ENCODE measurements at places on chromosomes 12 and 14. TPM values are rescaled to one million over a fixed set of nuclear protein-coding genes. Genes with fewer than 3 reads are reported as not detected.

The CHMP4A gene
- total RNA-seq = 66.5 TPM

The GUCY2C gene
- not detected for total RNA-seq

The SLC10A1 gene
- not detected for total RNA-seq

The ADIPOR2 gene
- total RNA-seq = 31.1 TPM

The EID3 gene
- 3.4 TPM for total RNA-seq

The MGST1 gene
- total RNA-seq = not detected

The PPP4R4 gene
- 13.2 TPM for total RNA-seq

The SRRM4 gene
- total RNA-seq = not detected

The ANG gene
- total RNA-seq = 0.38 TPM

The CCDC60 gene
- total RNA-seq = not detected

The KRT76 gene
- not detected for total RNA-seq

DNA sequence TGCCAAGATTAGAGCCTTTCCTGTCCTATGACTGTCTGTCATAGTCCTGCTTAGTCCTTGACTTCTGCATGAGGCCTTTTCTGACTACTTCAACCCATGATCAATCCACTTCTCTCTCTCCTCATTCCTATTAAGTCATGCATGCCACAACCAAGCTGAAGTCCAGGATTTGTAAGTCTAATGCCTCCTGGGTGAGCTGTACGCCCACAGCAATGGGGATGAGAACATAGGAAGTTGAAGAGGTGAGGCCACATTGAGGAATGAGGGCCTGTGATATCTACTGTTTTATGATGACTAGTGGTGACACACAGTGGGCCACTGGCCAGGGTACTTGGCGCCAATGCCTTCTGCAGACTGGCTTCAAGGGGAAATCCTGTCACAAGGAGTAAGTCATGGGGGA is 994.1 kb upstream of the TMEM132C start:
- H3K27me3 ChIP-seq = peaks cover 18% of the 10 kb centered on the region
- no peak overlapping the region for H3K4me3 ChIP-seq
- H3K36me3 ChIP-seq = no peaks in the 10 kb centered on the region
- no peak for DNase-seq

GRCh38 chr12:29609431-29610215 is 112.1 kb upstream of the OVCH1 start:
- H3K4me1 ChIP-seq = no peaks in the 10 kb centered on the region
- no peak for DNase-seq
- H3K4me3 ChIP-seq = no peak overlapping the region
- no peak overlapping the region for H3K27ac ChIP-seq

DNA sequence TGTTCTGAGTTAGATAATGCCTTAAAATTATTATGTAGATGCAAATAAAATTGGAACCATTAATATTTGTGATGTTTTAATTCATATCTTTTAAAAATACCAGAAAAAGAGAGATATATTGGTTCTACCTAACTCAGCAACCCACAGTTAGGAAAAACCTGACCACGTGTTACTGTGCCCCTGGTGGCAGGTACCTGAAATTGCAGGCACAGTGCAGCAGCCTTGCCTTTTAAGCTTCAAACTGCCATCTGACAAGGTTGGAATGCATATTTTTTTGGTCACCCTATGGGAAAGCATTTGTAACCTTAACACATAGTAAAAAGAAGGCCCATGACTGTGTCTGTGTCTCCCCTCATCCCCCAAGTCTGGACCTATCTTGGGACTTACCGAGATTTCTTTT is 109.4 kb upstream of the NOS1 start:
- H3K4me3 ChIP-seq = no peak overlapping the region
- peaks cover 3% of the 10 kb centered on the region for H3K27me3 ChIP-seq
- no peaks in the 10 kb centered on the region for H3K36me3 ChIP-seq
- H3K4me1 ChIP-seq = no peaks in the 10 kb centered on the region
- no peak for DNase-seq
- no peak overlapping the region for H3K27ac ChIP-seq

- H3K27me3 ChIP-seq = no peaks in the 10 kb centered on the region
- H3K4me3 ChIP-seq = peak overlapping the region; percentile 79
- H3K4me1 ChIP-seq = peaks cover 9% of the 10 kb centered on the region
- H3K27ac ChIP-seq = peak overlapping the region; percentile 70
- DNase-seq = no peak
These were observed 580 bp downstream of the SALL2 start for GRCh38 chr14:21525571-21525961.

- no peak overlapping the region for H3K27ac ChIP-seq
- H3K27me3 ChIP-seq = no peaks in the 10 kb centered on the region
- H3K36me3 ChIP-seq = peaks cover 9% of the 10 kb centered on the region
These were observed 2.6 kb downstream of the GDF11 start for GRCh38 chr12:55745361-55746173.

- H3K4me1 ChIP-seq = peaks cover 7% of the 10 kb centered on the region
- H3K36me3 ChIP-seq = no peaks in the 10 kb centered on the region
- peak overlapping the region; percentile 54 for H3K4me3 ChIP-seq
- no peak overlapping the region for H3K27ac ChIP-seq
- peak; percentile 27 for DNase-seq
These were observed 947 bp upstream of the LRRC9 start for GRCh38 chr14:59918824-59919569.

GRCh38 chr12:80321653-80322052 is 122.4 kb upstream of the PTPRQ start:
- no peak for DNase-seq
- no peak overlapping the region for H3K4me3 ChIP-seq
- no peaks in the 10 kb centered on the region for H3K36me3 ChIP-seq

DNA sequence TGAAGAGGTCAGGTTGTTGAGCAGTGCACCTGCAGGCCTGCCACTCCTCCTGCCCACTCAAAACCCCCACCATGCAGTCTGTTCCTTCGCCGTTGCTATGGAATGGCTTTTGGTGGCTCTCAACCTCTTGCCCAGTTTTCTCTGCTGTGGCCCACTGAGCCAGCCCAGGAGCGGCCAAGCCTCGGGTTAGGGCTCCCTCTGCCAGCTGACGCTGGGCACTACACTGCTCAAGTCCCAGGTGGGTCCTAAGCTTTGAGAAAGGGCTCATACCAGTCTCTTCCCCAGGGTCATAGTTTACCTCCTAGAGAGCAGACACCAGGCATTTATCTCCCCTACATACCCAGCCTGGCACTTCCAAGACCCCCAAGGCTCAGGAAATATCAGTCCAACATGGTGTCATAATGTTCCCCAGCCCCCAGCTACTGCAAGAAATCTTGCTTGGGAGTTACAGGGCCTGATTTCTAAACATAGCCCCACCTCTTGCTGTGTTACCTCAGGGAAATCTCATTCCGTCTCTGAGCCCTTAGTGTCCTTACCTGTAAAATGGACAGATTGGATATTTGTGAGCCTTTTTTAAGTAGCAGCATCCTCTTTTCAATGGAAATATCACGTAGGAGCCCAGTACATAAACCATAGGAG is 59.4 kb downstream of the TSPAN11 start:
- DNase-seq = peak; percentile 37
- H3K4me1 ChIP-seq = no peaks in the 10 kb centered on the region
- H3K4me3 ChIP-seq = no peak overlapping the region
- H3K36me3 ChIP-seq = no peaks in the 10 kb centered on the region

DNA sequence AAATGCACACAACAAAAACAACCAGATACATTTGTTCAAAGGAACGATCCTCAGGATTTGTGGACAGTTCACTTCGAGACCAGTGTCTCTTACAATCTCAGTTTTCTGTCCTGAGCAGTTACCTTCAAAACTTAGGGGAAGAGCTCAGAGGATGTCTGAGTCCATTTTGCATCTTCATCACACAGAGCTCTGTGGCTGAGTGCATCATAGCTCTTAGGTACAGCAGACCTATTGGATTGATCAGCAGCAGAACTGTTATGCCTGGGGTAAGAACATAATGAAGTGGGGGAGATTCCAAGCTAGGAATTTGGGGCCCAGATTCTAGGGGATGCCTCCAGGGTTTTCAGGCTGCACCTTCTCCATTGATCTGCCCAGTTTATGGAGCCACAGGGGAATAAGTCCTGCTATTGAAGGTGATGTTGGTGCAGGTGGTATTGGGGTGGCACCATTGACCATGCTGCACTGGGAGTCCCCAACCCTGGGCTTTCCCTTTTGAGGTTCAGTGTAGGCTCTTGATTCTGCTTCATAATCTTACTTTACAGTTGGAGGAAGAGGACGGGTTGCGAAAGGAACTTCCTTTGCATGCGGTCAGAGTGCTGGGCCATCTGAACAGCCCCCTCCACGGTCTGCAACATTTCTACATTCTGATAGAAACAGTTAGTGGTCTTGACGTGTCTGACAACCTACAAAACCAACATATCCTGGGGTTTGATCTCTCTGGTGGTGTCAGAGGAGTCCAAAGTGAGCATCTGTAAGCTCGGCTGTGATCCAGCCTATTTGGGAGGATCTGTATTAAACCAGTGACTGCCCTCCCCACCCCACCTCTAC is 112.8 kb downstream of the CHST11 start:
- H3K4me1 ChIP-seq = peaks cover 49% of the 10 kb centered on the region
- H3K27me3 ChIP-seq = no peaks in the 10 kb centered on the region
- DNase-seq = peak; percentile 64

DNA sequence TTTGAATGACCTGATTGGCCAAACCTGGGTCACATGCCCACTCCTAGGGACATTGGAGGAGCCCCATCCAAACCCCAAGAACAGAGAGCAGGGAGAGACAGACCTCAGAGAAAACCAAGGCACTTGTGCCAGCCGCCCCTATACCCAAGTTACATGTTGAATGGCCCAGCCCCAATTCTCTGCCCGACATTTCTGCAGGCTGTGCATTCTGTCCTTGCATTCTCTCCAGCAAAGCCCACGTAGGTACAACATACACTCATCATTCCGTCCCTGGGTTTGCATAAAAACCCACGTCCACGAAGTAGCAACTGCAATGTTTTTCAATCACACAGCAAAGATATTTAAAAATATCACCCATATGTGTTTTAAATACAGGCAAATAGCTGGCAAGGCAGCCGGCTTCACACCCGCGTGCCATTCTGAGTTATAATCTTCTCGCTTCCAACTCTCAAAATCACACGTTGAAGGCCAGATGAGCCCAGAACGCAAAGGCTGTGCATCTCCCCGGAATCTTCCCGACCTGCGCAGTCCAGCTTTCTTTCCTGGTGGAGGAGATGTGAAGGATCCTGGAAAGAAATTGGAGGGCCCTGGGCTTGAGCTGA is 91.7 kb upstream of the MYL2 start:
- H3K4me3 ChIP-seq = no peak overlapping the region
- peaks cover 10% of the 10 kb centered on the region for H3K27me3 ChIP-seq
- DNase-seq = no peak
- H3K36me3 ChIP-seq = no peaks in the 10 kb centered on the region
- no peak overlapping the region for H3K27ac ChIP-seq

DNA sequence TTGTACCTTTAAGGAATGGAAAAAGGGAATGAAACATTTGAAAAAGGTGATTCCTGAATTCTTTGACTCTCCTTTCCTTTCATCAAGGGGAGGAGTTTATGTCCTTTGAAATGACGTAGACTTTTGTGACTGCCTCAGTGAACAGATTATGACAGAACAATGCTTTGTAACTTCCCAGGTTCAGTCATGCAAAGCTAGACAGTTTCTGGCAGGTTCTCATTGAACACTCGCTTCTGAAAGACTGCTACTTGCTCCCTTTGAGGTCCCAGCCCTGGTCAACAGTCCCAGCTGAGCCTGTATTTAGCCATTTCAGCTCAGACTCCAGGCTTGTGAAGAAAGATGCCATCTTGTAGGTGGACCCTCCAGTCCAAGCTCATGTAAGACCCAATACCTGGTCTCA is 1178.9 kb downstream of the BCL11B start:
- H3K27me3 ChIP-seq = no peaks in the 10 kb centered on the region
- peaks cover 11% of the 10 kb centered on the region for H3K4me1 ChIP-seq
- no peak overlapping the region for H3K27ac ChIP-seq
- no peaks in the 10 kb centered on the region for H3K36me3 ChIP-seq

GRCh38 chr14:65723348-65723747 is 310.8 kb downstream of the FUT8 start:
- H3K4me1 ChIP-seq = peaks cover 12% of the 10 kb centered on the region
- no peak overlapping the region for H3K4me3 ChIP-seq
- H3K27ac ChIP-seq = no peak overlapping the region

- no peak for DNase-seq
- H3K36me3 ChIP-seq = no peaks in the 10 kb centered on the region
- H3K27me3 ChIP-seq = peaks cover 5% of the 10 kb centered on the region
- H3K4me1 ChIP-seq = no peaks in the 10 kb centered on the region
- no peak overlapping the region for H3K4me3 ChIP-seq
These were observed 24.7 kb upstream of the C14orf180 start for GRCh38 chr14:104554608-104555429.

DNA sequence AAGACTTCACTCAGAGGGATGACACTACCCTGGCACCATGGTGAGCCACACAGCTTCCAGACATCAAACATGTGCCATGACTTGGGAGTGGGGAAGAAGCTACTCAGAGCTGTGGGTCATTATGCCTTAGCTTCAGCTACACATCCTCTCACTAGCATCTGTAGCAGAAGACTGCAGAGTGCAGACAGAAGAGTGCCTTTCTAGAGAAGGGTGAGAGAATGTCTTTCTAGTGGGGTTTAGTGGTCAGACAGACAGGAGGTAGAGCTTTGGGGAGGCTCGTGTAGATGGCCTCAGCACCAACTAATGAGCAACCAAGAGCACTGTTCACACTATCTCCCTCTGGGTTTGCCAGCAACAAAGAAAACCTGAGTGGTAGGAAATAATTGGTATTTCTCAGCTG is 4.9 kb upstream of the B4GALNT3 start:
- H3K27ac ChIP-seq = no peak overlapping the region
- H3K4me3 ChIP-seq = no peak overlapping the region
- H3K36me3 ChIP-seq = no peaks in the 10 kb centered on the region
- no peak for DNase-seq
- H3K27me3 ChIP-seq = peaks cover 11% of the 10 kb centered on the region

DNA sequence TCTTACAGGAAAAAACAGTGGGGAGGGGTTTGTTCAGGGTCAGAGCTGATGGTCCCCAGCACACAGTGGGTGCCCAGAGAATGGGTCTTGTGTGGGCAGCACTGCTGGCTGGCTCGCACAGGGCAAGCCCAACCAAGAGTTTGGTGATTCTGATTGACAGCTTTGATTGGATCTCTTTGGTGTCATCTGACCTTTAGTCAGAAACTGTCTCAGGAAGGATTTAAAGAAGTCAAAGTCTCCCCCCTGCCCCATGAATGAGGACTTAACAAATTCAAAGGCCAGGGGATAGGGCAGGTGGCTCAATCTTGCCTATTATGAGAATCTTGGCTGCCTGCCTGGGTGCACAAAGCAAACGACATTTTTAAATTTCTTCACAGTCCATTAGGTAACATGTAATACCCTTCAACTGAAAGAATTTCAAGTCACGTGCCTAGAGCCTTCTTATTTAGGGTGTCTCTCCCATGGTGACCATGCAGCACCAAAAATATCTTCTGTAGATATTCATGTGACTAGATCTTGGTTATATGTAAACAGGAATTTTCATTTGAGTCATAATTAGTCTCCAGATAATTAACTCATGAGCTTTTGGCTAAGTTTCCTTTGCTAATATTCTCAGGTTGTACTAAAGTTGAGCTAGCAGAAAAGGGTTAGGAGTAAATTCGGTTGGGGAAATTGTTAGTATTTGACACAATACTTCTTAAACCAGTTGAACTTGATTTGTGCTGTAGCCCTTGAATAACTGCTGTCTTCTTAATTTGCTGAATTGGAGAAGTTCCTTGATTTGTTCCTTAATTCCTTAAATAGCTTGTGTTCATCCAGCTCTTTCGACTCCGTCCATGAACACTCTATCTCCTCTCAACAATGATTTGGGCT is 54.5 kb upstream of the HECTD1 start:
- no peaks in the 10 kb centered on the region for H3K4me1 ChIP-seq
- no peaks in the 10 kb centered on the region for H3K36me3 ChIP-seq
- H3K27me3 ChIP-seq = no peaks in the 10 kb centered on the region
- no peak for DNase-seq

Measured in activated naive CD4-positive, alpha-beta T cell treated with anti-CD3 and anti-CD28 coated beads for 36 hours (primary cell).